Activated T-cell treated with anti-CD3 and anti-CD28 coated beads, Interleukin-2, amount 50 U/mL, for 48 hours (primary cell): ENCODE measurements at places on chromosomes 2 and 18.

- DNase-seq = peak; percentile 79
Observed at GRCh38 chr2:65432227-65433190, at the start of gene SPRED2. SPRED2 (minus strand) TSS chr2:65432599; CDS start chr2:65431987, 612 bp downstream.

GRCh38 chr2:217935901-217936684 is 66.7 kb downstream of the TNS1 start:
- no peak for DNase-seq

- no peak for DNase-seq
Observed at GRCh38 chr2:127853671-127854070, 4.3 kb downstream of the POLR2D start.

DNA sequence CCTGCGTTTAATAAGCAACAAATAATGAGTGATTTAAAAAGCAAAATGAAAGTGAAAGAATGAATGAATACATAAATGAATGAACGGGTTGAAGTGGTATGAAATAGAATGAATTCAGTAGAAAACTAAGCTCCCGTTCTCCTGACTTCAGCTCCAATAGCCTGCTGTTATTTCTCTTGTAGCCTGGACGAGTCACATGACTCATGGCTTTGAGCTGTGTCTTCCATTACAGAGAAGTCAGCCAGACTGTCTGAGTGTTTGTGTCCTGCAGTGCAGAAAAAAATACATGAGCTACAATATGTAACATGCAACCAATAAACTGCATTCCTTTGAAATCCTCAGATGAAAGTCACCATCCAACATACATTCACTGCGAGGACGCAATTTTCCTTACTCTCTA is 21.2 kb downstream of the SCG2 start:
- no peak for DNase-seq

- DNase-seq = no peak
Observed at GRCh38 chr2:54360055-54360792, 95.9 kb upstream of the SPTBN1 start.

DNA sequence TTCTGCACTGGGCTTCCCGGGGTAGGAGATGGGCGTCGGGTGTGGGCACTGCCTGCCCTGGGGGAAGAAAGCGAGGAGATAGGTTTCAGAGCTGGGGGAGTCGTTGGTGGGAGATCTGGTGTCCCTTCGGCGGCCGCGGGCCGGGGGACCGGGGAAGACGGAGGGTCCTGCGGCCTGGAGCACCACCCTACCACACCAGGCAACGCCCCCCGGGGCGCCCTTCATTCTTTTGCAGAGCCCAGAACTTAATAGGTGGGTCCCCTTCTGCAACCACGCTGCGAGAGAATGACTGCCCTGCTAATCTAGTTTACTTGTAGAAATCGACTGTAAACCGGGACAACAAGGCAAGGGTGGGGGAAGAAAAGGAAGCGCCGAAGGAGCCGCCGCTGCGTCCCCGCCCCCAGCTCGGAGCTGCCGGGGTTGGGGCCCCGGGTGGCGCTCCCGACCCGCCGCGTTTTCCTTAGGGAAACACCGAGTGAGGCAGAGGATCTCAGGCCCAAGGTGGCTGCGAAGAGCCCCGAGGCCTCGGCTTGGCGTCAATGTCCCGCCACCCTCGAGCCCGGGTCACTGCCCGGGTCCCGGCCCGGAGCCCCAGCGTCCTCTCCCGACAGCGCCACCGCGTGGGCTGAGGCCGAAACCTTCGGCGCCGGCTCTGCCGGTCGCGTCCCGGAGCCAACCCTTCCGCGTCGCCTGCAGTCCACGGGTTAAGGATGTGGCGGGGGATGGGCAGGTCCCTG is 5.4 kb upstream of the SATB2 start:
- DNase-seq = peak; percentile 81

- no peak for DNase-seq
Observed at GRCh38 chr2:178912416-178913048, 105.3 kb upstream of the TTN start.

GRCh38 chr2:184729581-184729980 is 131.3 kb downstream of the ZNF804A start:
- DNase-seq = no peak

GRCh38 chr18:78805840-78806239 is 173.8 kb upstream of the SALL3 start:
- DNase-seq = no peak

GRCh38 chr18:70720607-70721006 is 431.8 kb downstream of the SOCS6 start:
- no peak for DNase-seq

DNA sequence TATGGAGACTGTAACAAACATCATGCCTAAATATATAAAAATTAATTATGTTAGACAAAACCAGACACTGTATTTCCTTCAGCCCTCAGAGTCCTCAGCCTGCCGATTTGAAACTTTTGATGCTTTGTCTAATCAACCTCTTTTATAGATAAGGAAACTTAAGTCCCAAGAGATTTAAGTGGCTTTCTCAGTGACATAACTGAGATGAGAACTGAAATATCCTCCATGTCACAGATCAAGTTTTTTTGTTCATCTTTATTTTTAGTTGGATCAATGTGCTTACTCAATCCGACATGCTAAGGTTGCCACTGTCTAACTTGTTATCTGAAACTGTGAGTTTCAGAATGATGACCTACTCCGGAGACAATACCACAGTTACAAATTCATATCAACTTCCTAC is 72.3 kb downstream of the BARD1 start:
- DNase-seq = no peak

DNA sequence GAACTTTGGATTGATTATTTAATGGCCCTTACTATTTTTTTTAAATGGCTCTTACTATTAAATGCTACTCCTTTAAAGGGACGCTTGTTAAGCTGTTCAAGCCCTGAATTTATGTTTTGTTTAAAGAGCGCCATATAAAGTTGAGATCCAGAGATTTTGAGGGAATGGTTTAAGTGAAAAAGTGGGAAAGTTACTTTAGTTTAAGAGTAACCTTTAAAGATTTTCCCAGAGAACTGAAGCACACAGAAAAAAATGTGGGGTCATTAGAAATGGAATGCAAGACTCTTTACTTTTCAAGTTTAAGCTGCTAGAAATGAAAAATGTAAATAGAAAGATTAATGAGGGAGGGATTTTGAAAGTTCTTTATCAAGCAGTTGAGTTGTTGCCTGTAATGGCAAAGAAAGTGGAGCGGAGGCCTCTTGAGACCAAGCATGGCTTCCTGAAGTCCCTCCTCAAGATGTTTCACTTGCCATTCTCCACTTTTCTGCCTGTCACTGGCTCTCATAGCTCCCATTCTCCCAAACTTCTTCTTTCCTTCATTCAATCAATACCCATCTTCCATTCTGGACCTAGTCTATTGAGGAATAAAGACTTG is 93.2 kb downstream of the KCNS3 start:
- DNase-seq = no peak

DNA sequence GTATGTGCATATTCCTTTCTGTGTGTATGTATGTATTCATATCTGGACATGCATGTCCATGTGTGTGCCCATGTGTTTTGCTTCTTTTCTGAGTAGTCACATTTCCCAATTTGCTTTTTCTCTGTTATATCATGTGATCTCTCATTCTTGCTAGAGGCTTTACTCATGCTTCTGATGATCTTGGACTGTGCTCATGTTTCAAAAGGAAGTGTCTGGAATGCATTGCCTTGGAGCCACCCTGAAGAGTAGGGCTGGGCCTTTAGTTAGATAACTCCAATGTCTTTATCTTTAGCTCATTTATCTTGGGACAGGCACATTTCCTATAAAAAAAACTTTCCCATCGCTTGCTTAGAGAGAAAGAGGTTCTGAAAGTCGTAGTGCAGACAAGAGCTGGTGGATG is 859.2 kb downstream of the CNTNAP5 start:
- DNase-seq = no peak

DNA sequence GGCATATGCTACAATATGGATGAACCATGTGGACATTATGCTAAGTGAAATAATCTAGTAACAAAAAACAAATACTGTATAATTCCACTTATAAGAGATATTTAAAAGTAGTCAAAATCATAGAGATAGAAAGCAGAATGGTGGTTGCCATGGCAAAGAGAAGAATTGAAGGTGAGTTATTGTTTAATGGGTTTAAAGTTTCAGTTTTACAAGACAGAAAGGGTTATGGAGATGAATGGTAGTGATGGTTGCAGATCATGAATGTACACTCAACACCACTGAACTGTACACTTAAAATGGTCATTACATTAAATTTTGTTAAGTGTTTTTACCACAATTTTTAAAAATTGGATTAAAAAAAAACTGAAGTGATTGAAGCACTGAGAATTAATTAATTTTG is 298.2 kb upstream of the ZC3H15 start:
- DNase-seq = no peak

- DNase-seq = no peak
Observed at GRCh38 chr2:42744545-42745082, 19.3 kb downstream of the OXER1 start.

DNA sequence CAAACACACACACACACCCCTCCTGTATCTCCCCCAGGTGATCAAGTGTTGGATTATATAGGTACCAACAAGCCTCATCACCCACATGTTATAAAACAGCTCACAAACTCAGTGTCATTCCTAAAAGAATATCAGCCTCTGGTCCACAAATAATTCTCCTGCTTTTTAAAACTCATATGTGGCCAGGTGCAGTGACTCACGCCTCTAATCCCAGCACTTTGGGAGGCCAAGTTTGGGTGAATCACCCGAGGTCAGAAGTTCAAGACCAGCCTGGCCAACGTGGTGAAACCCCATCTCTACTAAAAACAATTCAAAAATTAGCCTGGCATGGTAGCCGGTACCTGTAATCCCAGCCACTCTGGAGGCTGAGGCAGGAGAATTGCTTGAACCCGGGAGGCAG is 87.8 kb downstream of the LRATD1 start:
- DNase-seq = no peak

GRCh38 chr2:2264416-2264815 is 66.7 kb downstream of the MYT1L start:
- DNase-seq = no peak

- DNase-seq = no peak
Observed at GRCh38 chr2:10053351-10053750, 10.0 kb downstream of the KLF11 start.

DNA sequence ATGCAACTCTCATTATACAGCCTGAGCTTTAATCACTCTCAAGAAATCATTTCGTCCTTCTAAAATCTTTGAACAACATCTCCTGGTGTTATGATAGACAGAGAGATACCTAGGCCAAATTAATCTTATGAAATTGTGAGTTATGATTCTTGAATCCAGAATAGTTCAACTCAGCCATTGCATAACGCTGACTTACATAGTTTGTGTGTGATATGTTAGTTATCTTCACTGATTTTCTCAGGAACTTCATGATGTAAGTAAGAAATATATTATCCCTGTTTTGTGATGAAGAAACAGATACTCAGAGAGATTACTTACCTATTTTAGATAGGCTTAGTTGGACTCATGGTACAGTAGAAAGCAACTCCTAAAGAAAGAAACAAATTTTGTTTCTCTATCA is 684.4 kb downstream of the ZEB2 start:
- no peak for DNase-seq

DNA sequence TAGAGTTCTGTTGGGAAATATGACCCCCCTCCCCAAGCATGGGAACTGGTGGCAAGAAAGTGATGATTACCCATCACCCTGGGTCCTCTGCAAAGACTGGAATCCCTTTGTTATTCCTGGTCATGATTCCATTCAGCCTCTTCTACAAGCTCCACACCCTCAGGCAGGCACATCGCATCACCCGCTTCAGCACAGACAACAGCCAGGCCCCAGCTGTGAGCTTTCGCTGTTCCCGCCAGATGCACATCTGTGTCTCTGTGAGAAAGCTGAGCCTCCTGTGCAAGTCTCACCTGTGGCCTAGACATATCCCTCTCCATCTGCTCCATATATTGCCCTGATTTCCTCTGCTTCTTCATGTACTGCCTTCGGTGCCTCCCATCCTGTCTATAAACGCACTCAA is 368.0 kb upstream of the RAB6C start:
- no peak for DNase-seq

DNA sequence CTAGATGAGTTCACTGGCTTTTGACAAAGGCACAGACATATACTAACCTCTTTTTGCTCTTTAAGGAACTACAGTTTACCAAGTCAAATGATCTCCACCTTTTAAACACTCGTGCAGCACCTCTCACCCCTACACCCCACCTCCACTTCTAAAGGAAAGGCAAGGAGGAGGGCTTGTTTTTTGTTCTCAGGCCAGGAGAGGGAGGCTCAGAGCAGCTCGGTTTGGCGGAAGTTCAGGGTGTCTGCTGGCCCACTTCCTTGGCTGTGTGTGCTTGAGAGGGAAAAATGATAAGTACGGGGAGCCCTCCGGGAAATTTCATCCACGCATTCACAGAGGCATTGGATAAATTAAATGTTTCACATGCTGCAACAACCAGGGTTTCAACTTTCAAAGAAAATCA is 667.9 kb downstream of the BCL11A start:
- DNase-seq = peak; percentile 20

- no peak for DNase-seq
Observed at GRCh38 chr2:137357634-137358033, 592.3 kb downstream of the THSD7B start.

- DNase-seq = no peak
Observed at GRCh38 chr2:220847589-220847988, 724.5 kb downstream of the EPHA4 start.

DNA sequence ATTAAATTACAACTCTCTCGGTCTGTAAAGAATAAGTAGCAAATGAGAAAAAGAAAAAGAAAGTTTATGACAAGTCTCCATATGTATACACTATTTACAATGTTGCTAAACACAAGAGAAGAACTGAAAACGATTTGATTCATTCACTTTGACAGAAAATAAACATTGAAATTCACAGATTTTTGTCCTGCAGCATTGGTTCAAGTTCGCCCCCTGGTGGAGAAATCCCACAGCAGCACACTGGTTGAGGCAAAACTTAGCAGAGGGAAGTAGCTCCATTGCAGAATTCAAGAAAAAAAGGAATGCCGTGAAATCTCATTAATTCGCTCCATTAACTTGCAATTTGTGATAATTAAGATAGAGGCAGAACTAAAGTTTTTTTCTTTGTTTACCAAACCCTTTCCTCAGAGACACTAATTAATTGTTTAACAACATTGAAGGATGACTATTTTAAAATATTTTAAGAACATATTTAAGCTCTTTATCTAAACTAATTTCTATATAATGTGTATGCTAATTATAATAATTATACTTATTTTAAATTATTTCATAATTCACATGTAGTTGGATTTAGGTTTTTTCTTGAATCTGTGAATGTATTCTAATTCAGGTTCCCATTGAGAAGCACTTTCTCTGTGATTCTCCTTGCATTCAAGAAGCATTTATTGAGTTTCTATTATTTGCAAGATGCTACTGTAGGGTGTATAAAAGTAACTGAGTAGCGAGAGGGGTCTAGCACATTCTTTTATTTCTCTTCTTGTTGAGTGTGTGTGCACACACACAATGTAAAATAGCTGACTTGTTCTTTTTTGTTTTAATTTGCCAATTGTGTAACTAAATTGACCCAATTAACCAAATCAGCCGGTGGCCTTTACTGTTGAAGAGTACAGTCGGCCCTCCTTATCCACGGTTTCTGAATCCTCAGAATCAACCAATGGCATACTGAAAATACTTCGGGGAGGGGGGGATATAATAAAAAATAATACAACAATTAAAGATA is 74.1 kb downstream of the COL4A3 start:
- peak; percentile 75 for DNase-seq
